SJCRH30 (cell line): ENCODE measurements at places on chromosomes 2 and 18. TPM values are rescaled to one million over a fixed set of nuclear protein-coding genes. Genes with fewer than 3 reads are reported as not detected.
A peak's percentile ranks its signal among the peaks of the same experiment; 100 is the strongest.

- DNase-seq, result no peak
Observed at GRCh38 chr2:82342356-82342755, 2037.8 kb upstream of the LRRTM1 start.

DNA sequence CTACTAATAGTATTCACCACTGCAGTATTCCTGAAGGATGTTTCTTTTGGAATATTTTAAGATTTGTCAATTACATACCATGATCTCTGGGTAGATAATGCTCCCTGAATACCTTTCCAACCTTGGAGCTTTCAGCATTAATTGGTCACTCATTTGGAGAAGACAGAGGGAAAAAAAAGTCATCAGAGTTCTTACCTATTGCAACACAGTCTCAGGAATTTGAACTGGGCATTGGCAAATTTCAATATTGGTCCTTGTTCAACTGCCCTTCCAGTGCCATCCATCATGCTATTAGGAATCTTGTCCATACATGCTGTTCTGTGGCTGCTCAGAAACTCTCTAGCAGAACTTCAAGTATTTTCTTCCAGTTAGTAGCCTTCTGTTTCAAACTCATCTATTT lies 83.6 kb upstream of the KCNJ3 start:
- DNase-seq, result no peak

GRCh38 chr2:86032861-86033595 lies 72.7 kb downstream of the POLR1A start:
- no peak for DNase-seq

DNA sequence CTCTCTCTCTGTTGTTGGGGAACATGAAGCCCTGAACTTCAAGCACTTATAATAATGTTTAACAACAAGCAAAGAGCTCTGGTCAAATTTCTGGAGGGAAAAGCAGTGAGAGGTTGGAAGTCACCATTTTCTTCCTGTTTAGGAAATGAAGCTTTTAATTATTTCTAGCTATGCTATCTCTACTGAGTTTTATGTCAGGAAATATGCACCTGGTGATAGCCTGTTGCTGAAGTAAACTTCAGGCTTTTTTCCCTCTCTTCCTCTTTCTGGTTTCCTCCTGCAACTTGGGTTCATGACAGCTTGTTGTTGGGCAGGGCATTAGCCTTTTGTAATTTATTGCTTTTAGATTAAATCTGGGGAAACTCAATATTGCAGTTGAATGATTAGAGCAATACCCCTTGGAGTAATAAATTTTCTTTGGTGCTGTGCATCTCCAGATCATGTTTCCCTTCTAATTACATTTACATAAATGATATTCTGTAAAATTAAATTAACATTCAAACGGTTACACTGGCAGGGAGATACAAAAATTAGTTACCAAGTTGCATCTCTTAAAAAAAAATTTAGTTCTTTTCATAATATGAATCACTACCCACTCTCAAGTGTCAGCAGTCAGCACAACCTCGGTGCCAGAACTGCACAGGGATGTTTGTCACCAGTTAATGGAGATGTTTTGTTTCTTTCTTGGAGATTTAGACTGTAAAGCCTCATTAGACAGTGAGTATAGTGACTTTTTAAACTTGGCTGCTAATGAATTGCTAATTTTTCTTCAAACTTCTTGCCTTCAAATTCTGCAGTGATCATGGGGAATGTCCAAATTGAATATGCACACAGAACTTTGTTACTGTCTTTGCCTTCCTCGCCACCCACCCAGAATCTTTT lies 466.6 kb upstream of the ETAA1 start:
- no peak for DNase-seq

DNA sequence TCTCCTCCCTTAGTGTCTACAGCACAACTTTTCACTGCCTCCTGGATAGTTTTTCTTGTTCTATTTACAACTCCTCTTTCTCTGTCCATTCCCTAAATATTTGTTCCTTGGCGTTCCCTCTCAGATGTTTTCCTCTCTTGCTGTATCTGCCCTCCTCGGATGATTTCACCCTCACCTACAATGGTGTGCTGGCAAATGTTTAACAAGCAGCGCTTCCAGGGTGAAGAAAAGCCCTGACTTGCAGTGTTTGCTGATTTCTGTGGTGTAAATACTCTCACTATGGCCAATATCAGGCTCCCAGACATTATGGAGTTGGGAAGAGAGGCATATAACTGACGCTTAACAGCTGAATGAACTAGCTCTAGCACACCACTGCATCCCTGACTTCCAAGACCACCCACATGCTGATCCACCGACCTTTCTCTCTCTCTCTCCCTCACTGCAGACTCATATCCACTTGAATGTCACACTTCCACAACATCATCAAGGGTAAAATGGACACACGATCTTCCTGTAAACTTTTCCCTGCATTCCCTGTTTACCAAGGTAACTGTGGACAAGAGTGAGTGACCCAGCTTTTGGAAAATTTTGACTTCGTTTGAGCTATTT lies 31.5 kb upstream of the SPTBN1 start:
- peak; percentile 72 for DNase-seq

DNA sequence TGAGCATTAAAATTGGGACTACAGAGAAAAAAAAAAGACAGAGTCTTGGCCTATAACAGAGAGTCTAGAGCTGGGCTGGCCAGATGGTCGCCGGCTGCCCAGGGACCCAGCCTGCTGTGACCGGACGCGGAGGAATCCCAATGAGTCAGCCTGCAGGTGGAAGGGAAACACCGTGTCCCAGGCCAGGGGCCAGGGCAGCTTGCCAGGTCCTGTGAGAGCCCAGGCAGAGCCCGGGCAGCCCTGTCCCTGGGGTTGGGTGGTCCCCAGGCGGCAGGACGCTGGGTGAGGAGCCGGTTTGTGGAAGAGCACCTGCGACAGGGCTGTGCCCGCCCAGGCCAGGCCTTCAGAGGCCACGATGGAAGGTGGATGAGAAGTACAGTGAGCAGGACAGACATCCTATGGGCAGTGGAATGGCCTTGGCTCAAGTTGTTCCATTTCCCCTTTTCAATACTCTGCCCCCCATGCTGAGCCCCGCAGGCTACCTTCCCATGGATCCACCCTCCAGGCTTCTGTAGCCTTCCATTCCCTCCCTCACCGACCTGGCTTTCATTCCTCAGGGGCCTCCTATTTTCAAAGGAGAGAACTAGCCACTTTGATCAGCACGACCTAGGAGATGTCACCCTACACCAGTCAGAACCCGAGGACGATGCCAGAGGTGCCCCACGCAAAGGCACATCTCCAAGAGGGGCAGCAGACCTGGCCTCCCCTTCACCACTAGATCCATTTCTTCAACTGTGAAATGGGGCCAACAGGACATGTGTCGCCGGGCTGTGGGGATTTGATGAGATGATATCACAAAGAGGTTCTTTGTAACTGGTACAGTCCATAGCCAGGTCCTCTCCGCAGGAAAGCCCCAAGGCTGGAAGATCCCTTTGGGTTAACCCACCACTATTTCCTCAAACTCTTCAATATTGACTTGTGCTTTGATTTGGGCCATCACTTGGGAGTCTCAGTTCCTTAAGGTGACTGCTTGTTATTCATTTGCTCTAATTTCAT lies 87.5 kb downstream of the POLR1A start:
- peak; percentile 55 for DNase-seq

GRCh38 chr18:27363872-27364271 lies 178.8 kb upstream of the CHST9 start:
- no peak for DNase-seq

- no peak for DNase-seq
Observed at GRCh38 chr2:85116207-85116606, 17.0 kb upstream of the TCF7L1 start.

DNA sequence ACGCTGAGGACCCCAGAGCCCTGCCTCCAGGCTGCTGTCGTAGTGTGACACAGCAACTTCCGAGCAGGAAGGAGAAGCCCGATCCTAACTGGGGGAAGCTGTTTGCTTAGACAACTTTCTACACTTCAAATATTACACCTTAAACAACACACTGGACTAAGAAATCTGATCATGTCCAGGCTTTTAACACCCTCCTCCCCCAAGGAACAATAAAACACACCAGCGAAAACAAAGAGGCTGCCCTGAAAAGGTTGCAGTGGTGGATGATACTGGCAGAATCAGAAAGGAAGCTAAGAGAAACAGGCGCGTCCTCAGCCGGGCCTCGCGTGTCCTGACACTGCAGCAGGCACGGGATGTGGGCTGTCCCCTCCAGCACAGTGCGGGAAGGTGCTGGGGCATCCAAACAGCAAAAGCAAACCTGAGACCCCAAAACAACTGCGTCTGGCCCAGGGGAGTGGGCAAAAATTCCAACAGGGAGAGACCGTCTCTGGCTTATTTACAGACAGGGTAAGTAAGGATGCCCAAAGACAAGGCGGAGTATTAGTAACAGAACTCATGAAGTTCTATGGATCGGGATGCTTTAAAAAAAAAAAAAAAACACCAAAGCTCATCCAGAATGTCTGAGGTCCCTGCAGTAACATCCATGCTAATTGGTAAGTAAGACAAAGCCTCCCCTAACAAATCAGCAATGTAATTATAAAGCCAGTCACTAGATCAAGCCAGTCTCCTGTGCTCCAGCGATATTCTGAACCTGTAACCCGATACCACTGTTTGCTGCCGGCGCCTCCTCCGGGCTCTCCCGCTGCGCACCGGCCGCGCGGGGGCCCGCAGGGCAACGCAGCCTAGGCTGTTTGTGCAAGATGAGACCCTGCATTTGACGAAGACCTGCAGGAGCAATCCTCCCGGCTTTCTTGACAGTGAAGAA lies 9.0 kb downstream of the SERTAD2 start:
- DNase-seq, result peak; percentile 79

DNA sequence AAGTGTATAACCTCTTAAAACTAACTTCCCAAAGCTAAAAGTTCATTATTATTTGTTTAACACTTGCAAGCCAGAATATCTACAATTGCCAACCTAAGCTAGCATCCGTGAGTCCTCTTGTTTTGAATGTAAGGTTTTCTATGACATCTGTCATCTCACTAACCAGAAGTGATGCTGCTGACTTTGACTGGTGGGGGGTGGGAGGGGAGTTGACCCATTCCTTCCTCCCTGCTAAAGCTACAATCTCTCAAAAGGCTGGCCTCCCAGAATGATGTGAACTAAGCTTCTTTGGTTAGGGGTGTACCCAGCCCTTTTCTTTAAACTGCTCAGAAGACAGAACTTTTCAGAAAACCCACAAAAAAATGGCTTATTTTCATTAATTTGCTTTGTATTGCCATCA lies 280.6 kb downstream of the ZEB2 start:
- no peak for DNase-seq

- no peak for DNase-seq
Observed at GRCh38 chr2:102929721-102930120, 167.9 kb downstream of the TMEM182 start.

MEMO1 gene
- 70.3 and 78.1 TPM in 2 replicates for total RNA-seq

SLC9A2 gene
- 0.10 TPM in 2 replicates for total RNA-seq

TYMS gene
- total RNA-seq, result 83.7 and 91.8 TPM in 2 replicates
